ENCODE measurements at places on chromosomes 5 and 9.

GRCh38 chr5:17058438-17058837, 122.3 kb upstream of the MYO10 start:
- no peak for DNase-seq

DNA sequence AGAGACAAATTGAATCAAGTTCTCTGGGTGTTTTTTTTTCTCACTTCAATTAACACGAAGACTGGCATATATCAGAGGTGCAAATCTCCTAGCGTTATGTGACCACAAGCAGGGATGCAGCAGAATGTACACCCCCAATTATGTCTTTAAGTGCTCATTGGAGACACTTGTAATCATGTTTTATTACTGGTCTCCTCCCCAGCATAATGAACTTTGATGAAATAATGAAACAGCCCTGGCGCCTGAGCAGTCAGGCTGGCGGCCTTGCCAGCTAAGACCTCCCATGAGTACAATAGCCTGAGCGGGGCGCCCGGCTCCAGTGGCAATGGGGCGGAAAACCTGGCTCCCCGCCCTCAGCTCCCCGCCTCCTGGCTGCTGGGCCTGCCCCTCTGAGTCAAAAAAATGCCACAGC, 209.4 kb upstream of the MSX2 start:
- no peak for DNase-seq

GRCh38 chr5:134409321-134409720, 2.4 kb downstream of the CDKN2AIPNL start:
- no peak for DNase-seq

DNA sequence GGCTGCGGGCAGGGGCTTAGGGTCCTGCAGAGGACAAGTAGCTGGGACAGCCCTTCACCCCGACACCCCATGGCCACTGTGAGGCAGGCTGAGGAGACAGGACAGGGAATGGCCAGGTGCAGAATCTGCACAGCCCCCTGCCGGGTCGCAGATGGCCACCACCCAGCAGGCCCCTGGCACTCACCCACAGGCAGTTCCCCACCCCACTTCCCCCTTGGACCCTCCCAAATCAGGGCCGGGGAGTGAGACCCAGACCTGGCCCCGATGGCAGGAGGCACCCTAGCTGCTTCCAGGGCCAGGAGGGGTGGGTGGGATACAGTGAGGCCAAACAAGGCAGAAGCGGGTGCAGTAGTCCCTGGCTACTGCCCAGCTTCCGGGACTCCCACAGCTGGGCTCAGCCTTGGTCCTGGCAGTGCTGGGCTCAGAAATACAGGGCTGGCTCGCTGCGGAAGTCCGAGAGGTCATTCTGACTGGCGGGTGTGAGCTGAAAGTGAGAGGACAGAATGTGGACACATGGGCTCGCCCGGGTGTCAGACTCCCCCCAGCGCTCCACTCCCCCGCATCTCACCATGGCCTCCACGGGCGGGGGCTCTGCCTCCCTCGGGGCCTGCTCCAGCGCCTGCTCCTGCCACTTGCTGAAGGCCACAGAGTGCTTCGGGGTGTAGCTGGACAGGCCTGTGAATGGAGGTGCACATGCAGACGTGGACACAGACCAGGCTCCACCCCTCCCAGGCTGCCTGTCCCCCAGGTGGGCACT, 3.4 kb downstream of the SSNA1 start:
- no peak for DNase-seq

- DNase-seq: no peak
Measured at GRCh38 chr9:133701981-133702797, 36.0 kb downstream of the SARDH start.

DNA sequence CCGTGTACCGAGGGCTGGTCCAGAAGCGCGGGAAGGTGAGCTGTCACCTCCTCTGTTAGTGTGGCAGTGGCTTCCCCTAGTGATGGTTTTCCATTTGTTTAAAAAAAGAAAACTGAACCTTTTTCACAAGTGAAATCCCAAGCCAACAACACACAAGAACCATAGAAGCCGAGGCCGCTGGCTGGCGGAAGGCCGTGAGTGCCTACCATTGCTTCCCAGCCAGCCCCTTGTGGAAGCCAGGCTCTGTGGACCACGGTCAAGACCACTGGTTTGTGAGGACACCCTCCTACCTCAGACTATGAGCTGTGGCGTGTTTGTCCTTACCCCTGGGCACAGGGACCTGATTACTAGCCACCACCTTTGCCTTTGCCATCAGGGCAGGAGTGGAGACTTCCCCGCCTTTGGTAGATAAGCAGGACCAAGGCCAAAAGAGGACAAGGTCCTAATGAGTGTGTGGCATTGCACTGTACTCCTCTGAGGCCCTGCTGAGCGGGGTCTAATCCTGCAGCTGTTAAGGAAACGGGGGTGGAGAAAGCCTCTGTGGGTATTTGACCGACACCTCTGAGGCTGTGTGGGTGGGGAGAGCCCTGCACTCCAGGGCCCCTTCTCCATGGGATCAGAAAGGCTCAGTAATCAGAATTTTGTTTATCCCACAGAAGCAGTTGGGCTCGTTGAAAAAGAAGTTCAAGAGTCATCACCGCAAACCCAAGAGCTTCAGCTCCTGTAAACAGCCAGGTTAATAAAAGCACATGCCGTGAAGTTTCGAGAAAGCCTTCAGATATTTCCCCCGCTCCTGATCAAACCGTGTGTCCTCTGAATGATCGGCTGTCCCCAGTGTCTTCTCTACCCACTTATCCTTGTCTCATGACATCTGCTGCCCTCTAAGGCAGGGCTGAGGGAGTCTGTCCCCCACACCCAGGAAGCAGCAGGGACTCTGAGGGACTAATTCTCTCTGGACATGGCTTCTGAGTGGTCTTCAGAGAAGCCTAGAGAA, 4.3 kb downstream of the SURF2 start:
- no peak for DNase-seq

- no peak for DNase-seq
Measured at GRCh38 chr5:75616371-75616881, 5.2 kb downstream of the ANKDD1B start.

DNA sequence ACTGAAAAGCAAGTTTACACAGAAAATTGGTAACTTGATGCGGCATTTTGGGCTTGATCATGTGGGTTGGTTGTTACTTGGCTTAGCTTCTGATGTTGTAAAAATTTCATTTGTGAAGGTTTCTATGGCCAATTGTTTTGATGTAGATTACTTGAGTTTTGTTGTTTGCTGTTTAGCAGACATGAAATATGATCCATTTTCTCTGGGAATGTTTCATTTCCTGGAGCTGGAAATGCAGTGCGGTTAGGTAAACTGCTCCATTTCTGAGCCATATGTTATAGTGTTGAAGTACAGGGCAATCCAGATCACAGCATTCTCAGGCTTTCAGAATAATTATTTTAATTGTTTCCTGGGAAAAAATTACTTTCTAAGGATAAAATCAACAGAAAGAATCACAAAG, 396.9 kb downstream of the ENC1 start:
- no peak for DNase-seq

DNA sequence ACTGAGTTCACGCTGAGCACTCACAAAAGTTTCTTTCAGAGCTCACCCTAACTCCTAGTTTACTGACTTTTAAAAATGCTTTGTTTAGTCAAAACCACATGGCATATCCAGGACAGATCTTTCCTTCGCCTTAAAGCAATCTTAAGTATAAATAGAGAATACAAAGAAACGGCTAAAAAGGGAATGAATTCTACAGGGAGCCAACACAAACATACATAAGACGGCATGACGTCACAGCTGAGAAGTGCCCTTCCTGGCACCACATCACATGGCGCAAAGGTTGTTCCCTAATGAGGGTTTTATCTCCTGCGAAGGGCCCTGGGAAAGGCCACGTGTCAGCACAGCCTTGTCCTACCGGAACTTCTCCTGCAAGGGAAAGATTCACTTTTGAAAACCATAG, 141.3 kb downstream of the IRX1 start:
- DNase-seq: no peak

- no peak for DNase-seq
Measured at GRCh38 chr9:114462791-114463190, 42.5 kb downstream of the WHRN start.

- no peak for DNase-seq
Measured at GRCh38 chr5:9128136-9128535, 417.7 kb downstream of the SEMA5A start.

- no peak for DNase-seq
Measured at GRCh38 chr9:71357346-71357745, 235.9 kb upstream of the TRPM3 start.

- no peak for DNase-seq
Measured at GRCh38 chr9:18274693-18275092, 199.3 kb upstream of the ADAMTSL1 start.

DNA sequence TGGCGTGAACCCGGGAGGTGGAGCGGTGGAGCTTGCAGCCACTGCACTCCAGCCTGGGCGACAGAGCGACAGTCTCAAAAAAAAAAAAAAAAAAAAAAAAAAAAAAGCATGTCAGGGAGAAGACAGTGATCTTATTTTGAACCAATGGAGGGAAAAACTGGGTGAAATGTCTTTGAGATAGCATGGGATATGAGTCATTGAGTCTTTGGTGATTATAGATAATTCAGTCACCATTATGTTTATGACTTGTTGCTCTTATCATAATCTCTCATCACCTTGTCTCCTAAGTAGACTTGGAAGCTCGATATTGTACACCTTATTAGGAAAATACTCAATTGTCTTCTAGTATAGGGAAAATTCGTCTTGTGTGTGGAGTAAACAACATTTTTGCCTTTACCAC, 55.1 kb upstream of the KDM4C start:
- DNase-seq: no peak

DNA sequence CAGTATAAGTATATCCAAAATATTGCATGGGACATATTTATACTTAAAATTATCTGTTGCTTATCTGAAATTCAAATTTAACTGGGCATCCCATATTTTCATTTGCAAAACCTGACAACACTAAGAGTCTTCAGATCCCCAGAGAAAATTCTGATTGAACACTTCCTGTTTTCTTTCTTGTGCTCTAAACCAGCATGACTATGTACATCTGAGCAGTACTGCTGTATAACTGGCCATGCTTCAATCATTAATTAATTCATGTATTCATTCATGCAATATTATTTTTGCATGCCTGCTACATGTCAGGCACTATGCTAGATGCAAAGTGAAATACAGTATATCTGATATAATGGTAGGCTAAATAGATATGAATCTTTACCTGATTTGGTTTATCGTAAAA, 461.2 kb downstream of the TLR4 start:
- no peak for DNase-seq

- no peak for DNase-seq
Measured at GRCh38 chr5:39371367-39371635, 7.0 kb upstream of the C9 start.

GRCh38 chr5:149007174-149007573, 55.7 kb downstream of the SH3TC2 start:
- DNase-seq: no peak

DNA sequence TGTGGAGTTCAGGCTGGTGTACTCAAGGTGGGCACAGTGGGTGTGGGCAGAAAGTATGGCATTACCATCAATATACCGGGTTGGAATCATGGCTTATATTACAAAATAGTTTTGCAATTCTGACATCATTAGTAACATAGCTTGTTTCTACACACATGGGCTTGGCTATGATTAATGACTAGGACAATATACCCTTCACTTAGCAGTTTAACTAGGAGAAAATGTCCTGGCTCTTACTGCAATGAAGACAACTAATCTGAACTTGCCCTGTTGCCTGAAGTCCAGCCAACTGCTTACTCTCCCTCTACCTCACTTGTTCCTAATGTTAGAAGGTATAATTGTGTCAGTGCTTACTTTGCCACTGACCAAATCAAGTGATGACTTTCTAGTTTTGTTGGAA, 612.5 kb downstream of the EFNA5 start:
- DNase-seq: no peak

GRCh38 chr5:83644301-83644700, 76.4 kb downstream of the HAPLN1 start:
- no peak for DNase-seq

- no peak for DNase-seq
Measured at GRCh38 chr9:106784076-106784475, 78.9 kb upstream of the ZNF462 start.

- no peak for DNase-seq
Measured at GRCh38 chr9:124675261-124676158, 95.6 kb downstream of the NR6A1 start.

DNA sequence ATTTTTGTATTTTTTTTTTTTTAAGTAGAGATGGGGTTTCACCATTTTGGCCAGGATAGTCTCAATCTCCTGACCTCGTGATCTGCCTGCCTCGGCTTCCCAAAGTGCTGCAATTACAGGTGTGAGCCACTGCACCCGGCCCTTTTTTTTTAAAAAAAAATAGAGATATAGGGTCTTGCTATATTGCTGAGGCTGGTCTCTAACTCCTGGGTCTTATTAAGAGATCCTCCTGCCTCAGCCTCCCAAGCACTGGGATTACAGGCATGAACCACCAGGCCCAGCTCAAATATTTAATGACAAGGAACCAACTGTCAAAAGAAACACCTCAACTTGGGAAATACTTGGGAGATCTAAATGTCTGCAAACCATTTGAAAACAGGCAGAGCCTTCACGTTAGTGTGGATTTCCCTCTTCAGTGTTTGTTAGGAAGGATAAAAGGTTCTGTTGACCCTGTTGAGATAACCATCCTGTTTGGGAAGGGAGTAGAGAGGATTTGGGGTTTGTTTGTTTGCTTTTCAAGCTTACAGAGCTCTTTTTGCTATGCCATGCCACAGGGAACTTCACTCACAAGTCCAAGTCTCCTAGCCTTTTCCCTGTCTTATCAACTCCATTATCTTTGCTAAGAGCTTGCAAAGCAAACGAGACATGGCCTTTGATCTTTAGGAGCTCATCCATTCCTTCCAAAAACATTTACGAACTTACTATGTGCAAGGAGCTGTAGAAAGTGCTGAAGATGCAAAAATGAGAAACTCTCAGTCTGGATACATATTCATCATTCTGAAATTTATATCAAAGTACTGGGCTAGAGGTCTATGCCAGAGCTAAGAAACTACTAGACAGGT, 7.5 kb downstream of the FAXDC2 start:
- no peak for DNase-seq

GRCh38 chr9:16510482-16510881, 360.0 kb downstream of the BNC2 start:
- no peak for DNase-seq

DNA sequence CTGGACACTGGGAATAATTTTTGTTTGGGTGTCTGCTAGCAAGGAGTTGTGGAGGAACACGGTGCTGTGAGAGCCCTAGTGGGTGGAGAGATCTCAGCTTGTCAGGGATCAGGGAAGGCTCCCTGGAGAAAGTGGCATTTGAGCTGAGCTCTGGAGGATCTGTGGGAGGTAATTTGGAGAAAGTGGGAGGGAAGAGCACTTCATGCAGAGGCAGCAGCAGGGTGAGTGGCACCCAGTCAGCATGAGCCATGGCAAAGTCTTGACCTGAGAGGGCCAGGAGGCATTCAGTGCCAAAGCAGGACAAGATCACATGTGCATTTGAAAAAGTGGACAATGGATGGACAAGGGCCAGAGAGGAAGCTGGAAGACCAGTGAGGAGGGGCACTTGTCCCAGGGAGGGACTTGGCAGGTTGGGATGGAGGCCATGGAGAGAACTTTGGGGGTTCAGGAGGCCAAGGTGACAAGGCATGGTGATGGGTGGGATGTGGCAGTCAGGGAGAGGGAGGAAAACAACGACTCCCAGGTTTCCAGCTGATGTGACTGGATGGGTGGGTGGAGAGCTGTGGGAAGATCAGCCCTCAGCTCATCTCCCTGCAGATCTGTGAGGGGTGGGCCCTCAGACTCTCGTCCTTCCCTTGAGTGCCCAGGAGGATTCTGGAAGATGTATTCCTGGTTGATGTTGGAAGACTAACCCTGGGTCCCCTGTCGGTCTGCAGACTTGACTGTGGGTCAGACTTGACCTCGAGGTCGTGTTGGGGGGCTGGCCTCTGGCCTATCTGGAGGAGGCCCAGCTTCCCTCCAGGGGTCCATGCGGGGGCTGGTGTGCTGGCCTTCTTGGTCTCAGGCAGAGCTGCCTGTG, 68.9 kb upstream of the PITX1 start:
- DNase-seq: no peak

Measured in HS-5 (cell line).